ENCODE measurements at places on chromosomes 13 and 19.

DNA sequence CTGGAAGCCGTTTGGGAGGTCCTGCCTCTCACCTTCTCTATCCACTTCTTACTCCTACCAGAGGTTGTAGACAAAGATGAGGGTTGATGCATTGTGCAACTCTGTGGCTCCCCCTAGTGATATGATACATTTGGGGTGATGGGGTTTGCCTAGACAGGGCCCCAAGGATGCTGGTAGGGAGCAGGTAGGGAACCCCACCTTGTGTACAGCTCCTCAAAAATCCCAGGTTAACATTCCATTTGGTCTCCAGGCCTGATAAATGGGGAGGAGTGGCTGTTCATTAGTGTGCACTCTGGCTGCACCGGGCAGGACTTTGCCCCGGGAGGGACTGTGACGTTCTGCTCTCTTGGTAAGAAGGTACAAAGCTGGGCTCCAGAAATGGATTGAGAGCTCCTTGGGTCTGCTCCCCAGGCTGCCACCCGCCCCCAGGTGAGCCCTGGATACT, 19.2 kb downstream of the SIGLEC8 start:
- DNase-seq: peak; percentile 35

- DNase-seq: no peak
Observed at GRCh38 chr13:29619995-29620394, 24.5 kb upstream of the SLC7A1 start.

GRCh38 chr19:50870417-50871089, 2.7 kb upstream of the KLK2 start:
- DNase-seq: no peak

DNA sequence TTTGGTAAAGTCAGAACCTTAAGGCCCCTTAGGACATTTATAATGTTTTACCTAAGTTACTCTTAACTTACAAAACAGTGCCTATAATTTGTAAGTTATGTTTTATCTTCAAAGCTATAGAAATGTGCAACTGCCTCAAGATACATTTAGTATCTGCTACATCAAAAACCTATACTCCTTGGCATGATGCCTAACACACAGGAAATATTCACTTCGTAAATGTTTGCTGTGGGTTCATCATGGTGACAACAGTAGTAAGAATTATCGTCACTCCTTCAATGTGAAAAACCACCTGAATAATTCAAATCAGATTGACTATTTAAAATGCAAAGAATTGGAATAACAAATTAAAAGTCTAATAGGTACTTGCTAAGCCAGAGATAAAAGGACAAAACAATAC, 184.1 kb downstream of the DIAPH3 start:
- DNase-seq: no peak

DNA sequence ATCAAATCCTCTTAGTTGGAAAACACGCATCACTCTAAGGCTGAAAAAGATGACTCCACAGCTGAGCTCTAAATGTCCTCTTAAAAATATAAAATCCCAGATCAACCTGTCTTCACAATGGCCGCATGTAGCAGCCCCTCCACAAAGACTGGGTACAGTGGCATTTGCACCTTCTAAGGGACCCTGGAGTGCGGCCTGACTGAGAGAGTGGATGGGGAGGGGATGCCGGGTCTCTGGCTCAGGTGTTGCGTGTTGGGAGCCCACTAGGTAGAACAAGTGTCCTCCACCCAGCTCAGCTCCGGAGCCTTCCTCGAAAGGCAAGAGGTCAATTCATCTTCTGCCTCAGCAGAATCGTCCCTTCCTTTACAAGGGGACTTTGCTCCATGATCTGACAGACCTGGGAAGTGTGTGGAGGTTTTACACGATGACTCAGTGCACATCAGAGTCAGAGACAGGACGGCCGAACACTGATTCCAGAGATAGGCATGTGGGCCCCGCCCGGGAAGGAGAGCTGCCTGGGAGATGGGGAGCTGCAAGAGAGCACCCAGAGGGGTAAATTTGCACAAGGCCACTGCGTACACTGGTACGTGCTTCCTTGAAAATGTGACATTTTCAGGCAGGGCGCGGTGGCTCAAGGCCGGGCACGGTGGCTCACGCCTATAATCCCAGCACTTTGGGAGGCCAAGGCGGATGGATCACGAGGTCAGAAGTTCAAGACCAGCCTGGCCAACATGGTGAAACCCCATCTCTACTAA, 23.5 kb upstream of the SLC15A1 start:
- DNase-seq: no peak

DNA sequence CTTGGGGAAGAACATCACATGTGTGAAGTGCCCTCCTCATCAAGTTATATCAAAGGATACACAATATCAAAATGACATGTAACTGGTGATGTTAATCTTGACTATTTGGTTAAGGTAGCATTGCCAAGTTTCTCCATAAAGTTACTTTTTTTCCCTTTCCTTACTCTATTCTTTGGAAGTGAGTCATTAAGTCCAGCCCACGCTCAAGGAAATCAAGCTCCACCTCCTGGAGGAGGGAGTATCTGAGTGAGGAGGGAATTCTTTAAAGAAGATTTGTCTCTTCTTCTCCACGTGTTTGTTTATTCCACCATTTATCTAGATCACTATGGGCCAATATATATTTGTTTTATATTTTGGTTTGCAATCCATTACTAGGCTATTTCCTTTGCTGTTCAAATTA, 33.6 kb upstream of the FNDC3A start:
- no peak for DNase-seq

DNA sequence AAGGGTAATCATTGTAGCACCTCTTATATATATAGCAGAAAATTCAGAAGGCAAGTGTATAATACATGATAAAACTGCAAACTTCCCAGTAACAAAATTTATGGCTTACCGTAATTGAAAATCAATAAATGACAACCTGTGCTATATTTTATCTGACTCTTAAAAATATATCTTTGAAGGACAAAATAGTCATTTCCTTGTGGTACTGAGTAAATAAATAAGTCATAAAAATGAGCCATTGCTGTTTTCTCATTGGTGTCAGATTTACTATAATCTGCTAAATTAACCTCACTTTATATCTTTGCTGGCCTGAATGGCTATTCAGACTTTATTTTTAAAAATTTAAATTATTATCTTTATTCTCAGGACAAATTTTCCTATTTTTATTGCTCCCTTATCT, 1319.1 kb upstream of the SPRY2 start:
- DNase-seq: no peak

GRCh38 chr19:48445256-48445605, 552 bp upstream of the GRWD1 start:
- no peak for DNase-seq

DNA sequence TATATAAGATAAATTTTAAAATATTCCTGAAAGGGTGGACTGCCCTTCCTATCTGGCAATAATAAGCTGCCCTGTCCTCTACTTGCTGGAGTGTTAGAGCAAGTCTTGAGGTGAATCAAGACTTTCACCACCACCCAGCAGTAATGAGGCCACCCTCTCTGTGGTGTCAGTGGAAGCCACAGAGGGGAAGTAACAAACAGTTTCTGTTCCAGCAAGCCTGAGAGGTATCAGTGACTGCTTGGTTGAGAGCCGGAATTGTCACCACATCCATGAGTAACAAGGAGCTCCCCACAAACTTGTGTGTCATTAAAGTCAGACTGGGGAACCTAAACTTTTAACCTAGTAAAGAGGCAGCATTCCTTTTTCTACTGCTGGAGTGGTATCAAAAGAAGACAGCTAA, 532.7 kb upstream of the SPRY2 start:
- DNase-seq: no peak

- DNase-seq: no peak
Observed at GRCh38 chr13:32024750-32025149, 6.8 kb upstream of the FRY start.

DNA sequence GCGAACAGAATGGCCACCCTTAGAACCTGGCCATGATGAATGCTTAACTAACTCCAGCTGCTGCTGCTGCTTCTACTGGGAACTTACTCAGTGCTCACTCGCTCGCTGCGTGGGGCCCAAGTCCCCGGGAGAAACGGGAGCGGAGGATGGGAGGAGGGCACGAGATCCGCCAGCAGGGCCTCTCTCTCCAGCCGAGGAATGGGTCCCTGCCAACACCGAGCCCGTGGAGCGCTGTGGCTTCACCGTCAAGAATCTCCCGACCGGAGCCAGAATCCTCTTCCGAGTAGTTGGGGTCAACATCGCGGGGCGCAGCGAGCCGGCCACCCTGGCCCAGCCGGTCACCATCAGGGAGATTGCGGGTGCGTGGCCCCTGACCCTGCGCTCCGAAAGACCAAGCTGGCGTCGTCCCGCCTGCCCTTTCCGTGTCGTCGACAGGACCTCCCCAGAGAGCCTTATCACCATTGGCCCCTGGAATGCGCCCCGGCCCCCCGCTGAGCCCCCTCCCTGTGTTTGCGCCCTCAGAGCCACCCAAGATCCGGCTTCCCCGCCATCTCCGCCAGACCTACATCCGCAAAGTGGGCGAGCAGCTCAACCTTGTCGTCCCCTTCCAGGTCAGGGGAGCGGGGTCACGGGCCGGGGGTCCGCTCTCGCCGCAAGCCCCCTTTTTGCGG, 17.8 kb upstream of the EMC10 start:
- DNase-seq: no peak

- peak; percentile 68 for DNase-seq
Observed at GRCh38 chr13:52845766-52846566, 2.5 kb downstream of the PCDH8 start.

DNA sequence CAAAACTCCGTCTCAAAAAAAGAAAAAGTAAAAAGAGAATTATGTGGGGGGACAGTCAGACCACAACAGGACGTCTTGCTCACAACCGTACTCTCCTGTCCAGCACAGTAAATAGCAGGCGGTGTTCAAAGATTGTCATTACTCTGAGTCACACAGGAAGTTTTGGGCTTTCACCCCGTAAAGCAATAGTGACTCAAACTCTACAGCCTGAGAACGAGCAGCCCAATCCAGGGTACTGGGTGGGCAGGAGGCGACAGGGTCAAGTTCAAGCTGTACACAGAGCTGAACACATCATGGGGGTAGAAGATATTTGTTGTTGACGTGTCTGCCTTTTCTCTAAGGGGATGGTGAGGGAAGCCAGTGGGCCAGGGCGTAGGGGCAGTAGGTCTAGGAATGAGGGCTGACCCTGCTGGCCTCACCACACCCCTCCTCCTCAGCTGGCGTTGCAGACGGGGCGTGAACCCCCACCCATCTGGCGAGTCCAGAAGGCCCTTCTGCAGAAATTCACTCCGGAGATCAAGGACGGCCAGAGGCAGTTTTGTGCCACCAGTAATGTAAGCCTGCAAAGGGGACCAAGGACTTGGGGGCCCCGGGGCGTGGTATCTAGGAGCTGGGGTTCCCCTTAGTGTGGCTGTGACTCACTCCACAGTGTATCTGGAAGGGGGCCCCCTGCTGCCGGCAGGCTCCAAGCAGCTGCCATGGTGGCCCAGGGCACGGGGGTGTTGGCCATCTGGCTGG, 23.3 kb downstream of the PRR12 start:
- DNase-seq: no peak

DNA sequence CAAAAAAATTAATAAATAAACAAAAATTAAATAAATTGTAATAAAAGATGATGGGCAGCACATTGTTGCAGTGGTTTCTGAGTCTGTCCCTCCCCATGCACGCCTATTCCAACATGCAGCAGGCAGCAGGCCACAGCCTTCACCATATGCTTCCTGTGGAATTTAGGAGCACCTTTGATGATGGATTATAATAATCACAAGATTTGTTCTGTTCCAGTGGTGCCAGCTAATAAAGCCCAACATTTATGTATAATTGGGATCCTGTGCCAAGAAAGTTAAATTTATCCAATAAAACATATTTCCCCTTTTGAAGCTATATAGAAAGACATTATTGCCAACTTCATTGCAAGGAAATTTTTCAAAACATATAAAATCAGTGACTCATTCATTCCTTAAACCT, 328.6 kb downstream of the FGF14 start:
- no peak for DNase-seq

- DNase-seq: no peak
Observed at GRCh38 chr13:108272333-108272732, 2.8 kb downstream of the TNFSF13B start.

DNA sequence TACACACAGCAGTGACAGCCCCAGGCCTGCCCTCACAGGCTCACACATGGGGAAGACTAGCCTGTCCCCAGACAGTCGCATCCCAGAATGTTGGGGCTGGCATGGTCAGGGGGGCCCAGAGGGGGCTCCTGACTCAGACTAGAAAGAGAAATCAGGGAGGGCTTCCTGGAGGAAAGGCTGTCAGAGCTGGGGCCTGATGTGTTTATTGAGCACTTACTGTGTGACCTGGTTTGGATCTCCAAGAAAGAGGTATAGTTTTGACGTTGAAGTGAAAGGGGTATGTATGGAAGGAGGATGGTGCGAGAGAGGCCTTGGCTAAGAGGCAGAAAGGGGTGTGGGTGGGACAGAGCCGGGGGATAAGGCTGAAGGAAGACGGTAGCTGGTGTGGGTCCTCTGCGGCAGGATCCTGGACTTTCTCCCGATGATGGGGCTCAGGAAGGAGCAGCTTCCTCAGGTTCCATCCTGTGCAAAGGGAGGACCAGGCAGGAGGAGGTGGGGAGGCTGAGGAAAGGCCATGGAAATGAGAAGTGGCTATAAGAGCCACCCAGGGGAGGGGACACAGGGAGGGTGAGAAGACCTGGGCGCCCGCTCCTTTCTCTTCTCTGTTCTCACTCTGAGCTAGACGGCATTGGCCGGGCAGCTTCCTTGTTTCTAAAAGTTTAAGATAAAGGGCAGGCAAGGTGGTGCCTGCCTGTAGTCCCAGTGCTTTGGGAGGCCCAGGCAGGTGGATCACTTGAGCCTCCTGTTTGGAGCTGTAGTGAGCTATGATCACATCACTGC, 16.1 kb upstream of the BCL3 start:
- no peak for DNase-seq

DNA sequence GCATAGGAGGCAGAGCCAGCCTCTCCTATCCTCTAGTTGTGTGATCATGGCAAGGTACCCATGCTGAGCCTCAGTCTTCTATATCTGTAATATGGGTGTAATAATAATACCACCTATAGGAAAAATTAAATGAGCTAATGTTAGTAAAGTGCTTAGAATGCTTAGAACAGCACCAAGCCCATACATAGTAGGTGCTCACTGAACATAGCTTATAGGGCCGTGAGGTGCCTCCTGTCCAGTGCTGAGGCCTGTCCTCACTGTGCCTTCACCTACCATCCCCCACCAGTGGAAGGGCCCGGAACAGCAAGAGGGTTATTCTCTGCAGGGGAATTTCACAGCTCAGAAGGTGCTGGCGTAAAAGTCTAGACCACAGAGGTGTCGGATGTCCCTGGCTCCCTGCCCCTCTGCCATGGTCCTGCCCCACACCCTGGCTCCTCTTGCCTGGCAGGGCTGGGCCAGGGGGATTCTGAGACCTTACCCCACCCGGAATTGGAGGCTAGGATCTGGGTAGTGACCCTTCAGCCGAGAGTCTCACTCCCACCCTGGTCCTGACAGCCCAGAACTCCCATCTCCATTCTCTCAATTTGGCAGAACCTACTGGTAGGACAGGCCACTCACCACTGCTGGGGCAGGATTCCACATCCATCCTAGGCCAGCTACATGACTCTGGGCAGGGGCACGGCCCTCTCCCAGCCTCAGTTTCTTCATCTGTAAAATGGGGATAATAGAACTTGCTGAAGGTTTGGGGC, 2.2 kb upstream of the SCN1B start:
- DNase-seq: no peak

- no peak for DNase-seq
Observed at GRCh38 chr19:47469719-47470118, 2.0 kb downstream of the SLC8A2 start.

Measured in upper lobe of right lung (tissue), 1 donor.